ENCODE measurements at places on chromosomes 16 and 17. TPM values are rescaled to one million over a fixed set of nuclear protein-coding genes. Genes with fewer than 3 reads are reported as not detected.

Gene PRSS53
- 10.6 TPM for total RNA-seq

Gene OR2C1
- not detected for total RNA-seq

DNA sequence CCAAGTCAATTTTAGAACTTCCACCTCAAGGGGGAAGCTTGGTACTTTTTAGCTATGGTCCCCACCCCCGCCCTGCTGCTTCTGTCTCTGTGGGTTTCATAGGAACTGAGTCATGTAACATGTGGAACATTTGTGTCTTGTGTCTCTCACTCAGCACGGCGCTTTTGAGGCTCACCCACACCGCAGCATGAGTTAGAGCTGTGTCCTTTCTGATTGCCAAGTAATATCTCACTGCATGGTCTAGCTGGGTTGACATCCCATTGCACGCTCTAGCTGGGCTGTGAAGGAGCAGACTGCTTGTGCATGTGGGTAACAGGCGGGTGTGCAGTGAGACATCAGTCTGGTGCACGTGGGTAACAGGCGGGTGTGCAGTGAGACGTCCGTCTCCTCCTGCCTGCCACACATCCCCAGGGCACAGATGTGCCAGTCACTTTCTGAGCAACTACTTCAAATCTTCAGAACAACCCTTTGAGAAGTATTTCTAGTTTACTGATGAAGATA is 26.4 kb upstream of the SLC7A5 start:
- no peak for DNase-seq

Gene PLSCR3
- 31.0 TPM for total RNA-seq

GRCh38 chr17:31875081-31875480 is 16.0 kb upstream of the COPRS start:
- DNase-seq = no peak

Gene TNFRSF12A
- 461 TPM for total RNA-seq

Data from thoracic aorta (tissue), 2 donors.